ENCODE measurements at places on chromosomes 3 and 15. TPM values are rescaled to one million over a fixed set of nuclear protein-coding genes. Genes with fewer than 3 reads are reported as not detected.

Gene CAMK2N2
- total RNA-seq, result 0.16 TPM

Gene ERICH6
- total RNA-seq, result 0.55 TPM

Gene ROBO1
- 7.1 TPM for total RNA-seq

Gene MOBP
- not detected for total RNA-seq

Gene ADAMTS9
- 14.7 TPM for total RNA-seq

Gene CHRM5
- not detected for total RNA-seq

Gene NR1D2
- total RNA-seq, result 43.5 TPM
